Activated naive CD8-positive, alpha-beta T cell treated with anti-CD3 and anti-CD28 coated beads, Interleukin-2, amount 10 ng/mL, durations not matched to agents 7 days and 5 days (primary cell): ENCODE measurements at places on chromosomes 12 and 14.

DNA sequence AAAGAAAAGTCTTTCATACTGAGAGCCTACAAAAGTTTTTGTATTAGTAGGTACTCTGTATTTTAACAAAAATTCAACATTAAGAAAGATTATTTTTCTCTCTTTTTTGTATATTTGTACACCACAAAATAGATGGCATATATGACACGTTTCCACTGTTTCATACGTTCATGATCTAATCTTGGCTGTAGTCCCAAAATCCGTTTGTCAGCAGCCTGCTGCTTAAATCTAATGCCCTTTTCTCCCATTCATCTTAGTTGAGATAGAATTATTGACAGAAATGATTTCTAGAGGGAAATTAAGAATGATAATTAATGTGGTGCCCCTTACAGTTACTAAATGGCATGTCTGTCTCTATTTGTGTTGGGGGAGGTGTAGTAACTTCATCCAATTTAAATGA is 140.7 kb upstream of the NOVA1 start:
- no peak for DNase-seq
- no peaks in the 10 kb centered on the region for H3K36me3 ChIP-seq
- H3K27me3 ChIP-seq, result no peaks in the 10 kb centered on the region
- H3K27ac ChIP-seq, result no peak overlapping the region
- no peaks in the 10 kb centered on the region for H3K4me1 ChIP-seq
- H3K4me3 ChIP-seq, result no peak overlapping the region

- no peaks in the 10 kb centered on the region for H3K4me1 ChIP-seq
- peaks cover 13% of the 10 kb centered on the region for H3K27me3 ChIP-seq
- H3K36me3 ChIP-seq, result no peaks in the 10 kb centered on the region
- H3K4me3 ChIP-seq, result no peak overlapping the region
- H3K27ac ChIP-seq, result no peak overlapping the region
Measured at GRCh38 chr12:25977047-25977446, 18.6 kb downstream of the RASSF8 start.

DNA sequence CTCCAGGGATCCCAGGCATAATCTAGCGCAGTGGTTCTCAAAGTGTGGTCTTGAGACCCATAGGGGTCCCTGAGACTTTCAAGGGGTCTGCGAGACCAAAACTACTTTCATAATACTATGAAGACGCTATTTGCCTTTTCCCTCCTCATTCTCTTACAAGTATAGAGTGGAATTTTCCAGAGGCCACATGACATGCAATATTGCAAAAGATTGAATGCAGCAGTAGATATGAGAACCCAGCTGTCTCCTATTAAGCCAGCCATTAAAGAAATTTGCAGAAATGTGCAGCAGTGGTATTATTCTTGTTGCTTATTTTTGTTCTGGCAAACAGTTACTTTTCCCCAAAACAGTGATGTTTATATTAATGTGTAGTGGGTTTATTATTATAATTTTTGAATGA is 62.8 kb downstream of the VWF start:
- H3K4me3 ChIP-seq, result no peak overlapping the region
- H3K4me1 ChIP-seq, result no peaks in the 10 kb centered on the region
- H3K27ac ChIP-seq, result no peak overlapping the region
- H3K36me3 ChIP-seq, result no peaks in the 10 kb centered on the region
- no peak for DNase-seq
- peaks cover 5% of the 10 kb centered on the region for H3K27me3 ChIP-seq

DNA sequence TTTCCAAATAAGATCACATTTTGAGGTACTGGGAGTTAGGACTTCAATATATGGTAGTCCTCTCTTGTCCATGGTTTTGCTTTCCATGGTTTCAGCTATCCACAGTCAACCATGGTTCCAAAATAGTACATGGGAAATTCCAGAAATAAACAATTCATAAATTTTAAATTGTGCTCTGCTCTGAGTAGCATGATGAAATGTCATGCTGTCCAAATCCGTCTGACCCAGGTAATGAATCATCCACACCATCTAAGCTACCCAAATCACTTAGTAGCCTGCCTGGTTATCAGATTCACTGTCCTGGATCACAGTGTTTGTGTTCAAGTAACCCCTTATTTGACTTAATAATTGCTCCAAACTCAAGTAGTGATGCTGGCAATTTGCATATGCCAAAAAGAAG is 197.9 kb downstream of the TMTC3 start:
- no peak overlapping the region for H3K4me3 ChIP-seq
- H3K4me1 ChIP-seq, result no peaks in the 10 kb centered on the region
- no peaks in the 10 kb centered on the region for H3K36me3 ChIP-seq
- no peak for DNase-seq
- H3K27ac ChIP-seq, result no peak overlapping the region
- H3K27me3 ChIP-seq, result no peaks in the 10 kb centered on the region

DNA sequence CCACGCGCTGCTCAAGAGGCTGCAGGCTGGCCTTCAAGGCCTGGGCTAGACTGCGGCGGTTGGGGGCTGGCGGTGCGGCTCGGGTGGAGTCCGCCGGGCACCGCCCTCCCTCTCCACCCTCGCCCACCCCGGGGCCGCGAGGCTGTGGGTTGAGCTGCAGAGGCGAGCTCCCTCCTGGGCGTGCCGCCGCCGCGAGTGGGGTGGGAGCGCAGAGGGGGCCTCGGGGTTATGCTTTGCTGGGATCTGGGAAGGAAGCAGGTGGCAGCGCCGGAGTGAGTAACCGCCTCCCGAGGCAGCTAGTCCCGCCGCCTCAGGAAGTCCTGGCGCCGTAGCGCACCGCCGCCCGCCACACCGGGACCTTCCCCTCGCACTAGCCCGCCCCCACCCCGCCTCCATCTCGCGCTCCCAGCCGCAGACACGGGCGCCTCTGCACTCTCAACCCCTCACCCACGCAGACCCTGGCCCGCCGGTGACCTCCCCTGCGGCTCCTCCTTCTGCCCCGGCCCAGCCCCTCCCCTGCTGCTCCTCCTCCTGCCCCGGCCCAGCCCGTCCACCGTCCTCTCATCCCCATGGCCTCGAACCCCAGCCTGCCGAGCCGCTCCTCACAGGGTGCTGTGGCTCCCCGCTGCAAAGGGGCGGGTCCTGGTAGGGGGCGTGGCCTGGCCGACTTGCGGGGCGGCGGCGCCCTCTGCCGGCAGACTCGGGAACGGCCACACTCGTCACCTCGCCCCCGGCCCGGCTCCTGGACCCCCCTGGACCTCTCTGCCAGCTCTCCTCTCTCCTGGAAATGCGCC is 16.6 kb downstream of the TAMALIN start:
- no peaks in the 10 kb centered on the region for H3K36me3 ChIP-seq
- H3K27ac ChIP-seq, result peak overlapping the region; percentile 97
- no peaks in the 10 kb centered on the region for H3K27me3 ChIP-seq
- H3K4me3 ChIP-seq, result peak overlapping the region; percentile 91
- peaks cover 30% of the 10 kb centered on the region for H3K4me1 ChIP-seq

DNA sequence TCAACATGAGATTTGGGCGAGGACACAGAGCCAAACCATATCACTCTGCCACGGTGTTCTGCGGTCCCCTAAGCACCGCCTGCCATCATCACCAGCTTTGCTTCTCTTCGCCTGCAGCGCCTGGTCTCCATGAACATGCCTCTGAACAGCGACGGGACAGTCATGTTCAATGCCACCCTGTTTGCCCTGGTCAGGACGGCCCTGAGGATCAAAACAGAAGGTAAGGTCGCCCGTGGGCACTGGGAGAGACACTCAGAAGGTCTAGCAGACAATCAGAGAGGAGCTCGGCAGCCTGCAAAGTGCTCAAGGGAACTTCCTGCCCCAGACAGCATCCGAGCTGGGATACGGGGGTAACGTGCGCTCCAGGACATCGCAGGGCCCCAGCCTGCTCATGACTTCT is 126.0 kb upstream of the FKBP4 start:
- H3K27ac ChIP-seq, result no peak overlapping the region
- H3K36me3 ChIP-seq, result no peaks in the 10 kb centered on the region
- H3K4me1 ChIP-seq, result no peaks in the 10 kb centered on the region
- DNase-seq, result no peak
- H3K4me3 ChIP-seq, result no peak overlapping the region

- DNase-seq, result no peak
- H3K36me3 ChIP-seq, result no peaks in the 10 kb centered on the region
- no peak overlapping the region for H3K27ac ChIP-seq
- H3K27me3 ChIP-seq, result peaks cover 18% of the 10 kb centered on the region
- peaks cover 5% of the 10 kb centered on the region for H3K4me1 ChIP-seq
Measured at GRCh38 chr14:65966188-65966587, 520.0 kb upstream of the CCDC196 start.

GRCh38 chr12:41466802-41467201 is 278.7 kb downstream of the PDZRN4 start:
- H3K36me3 ChIP-seq, result no peaks in the 10 kb centered on the region
- peaks cover 7% of the 10 kb centered on the region for H3K27me3 ChIP-seq
- H3K4me3 ChIP-seq, result no peak overlapping the region
- no peaks in the 10 kb centered on the region for H3K4me1 ChIP-seq
- no peak for DNase-seq

GRCh38 chr14:97620066-97620465 is 822.9 kb downstream of the VRK1 start:
- peaks cover 16% of the 10 kb centered on the region for H3K36me3 ChIP-seq
- peak overlapping the region; percentile 85 for H3K4me3 ChIP-seq
- H3K27ac ChIP-seq, result peak overlapping the region; percentile 97
- H3K4me1 ChIP-seq, result peaks cover 32% of the 10 kb centered on the region

DNA sequence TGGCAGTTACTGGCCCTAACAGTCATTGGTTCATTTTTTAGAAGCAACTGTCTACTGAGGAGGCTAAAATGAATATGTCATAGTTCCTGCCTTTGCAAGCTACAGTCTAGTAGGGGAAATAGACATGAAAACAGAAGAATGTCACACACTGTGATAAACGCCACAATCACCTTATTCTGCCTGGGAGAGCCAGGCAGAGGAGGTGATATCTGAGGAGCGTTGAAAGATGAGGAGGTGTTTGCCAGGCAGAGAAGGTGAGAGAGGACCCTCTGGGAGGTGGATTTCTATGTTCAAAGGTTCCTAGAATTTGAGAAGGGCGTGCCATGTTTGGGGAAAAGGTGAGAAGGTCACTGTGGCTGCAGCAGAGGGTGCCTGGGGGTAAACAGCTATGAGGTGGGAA is 185.7 kb downstream of the PAX9 start:
- no peaks in the 10 kb centered on the region for H3K27me3 ChIP-seq
- no peak for DNase-seq
- H3K36me3 ChIP-seq, result no peaks in the 10 kb centered on the region
- H3K4me1 ChIP-seq, result no peaks in the 10 kb centered on the region
- no peak overlapping the region for H3K27ac ChIP-seq
- no peak overlapping the region for H3K4me3 ChIP-seq

DNA sequence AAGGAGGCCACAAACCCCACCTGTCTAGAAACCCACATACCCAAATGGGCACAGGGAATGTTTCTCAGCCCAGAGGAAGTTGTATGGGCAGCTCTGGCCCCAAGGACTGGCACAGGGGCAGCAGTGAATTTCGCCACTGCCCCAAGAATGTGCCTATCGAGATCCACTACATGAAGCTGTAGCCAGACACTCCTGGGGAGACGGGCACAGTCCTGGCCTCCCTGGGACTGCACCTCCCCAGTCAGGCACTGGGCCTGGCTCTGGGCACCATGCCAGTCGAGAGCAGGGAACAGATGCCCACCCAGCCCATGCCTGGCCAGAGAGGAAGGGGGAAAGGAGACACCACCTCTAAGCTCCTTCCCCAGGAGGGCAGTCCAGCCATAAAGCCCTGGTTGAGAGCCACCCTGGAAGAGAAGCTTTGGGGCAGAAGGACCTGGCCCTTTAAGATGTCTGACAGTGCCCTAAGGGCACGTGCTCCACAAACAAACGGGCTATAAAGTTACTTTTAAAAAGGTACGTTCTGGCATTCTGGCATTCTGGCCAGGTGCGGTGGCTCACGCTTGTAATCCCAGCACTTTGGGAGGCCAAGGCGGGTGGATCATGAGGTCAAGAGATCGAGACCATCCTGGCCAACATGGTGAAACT is 8.4 kb downstream of the ADCY6 start:
- H3K27ac ChIP-seq, result no peak overlapping the region
- H3K4me1 ChIP-seq, result no peaks in the 10 kb centered on the region
- DNase-seq, result no peak
- H3K4me3 ChIP-seq, result no peak overlapping the region

- DNase-seq, result no peak
- H3K4me3 ChIP-seq, result no peak overlapping the region
- no peaks in the 10 kb centered on the region for H3K36me3 ChIP-seq
- H3K4me1 ChIP-seq, result no peaks in the 10 kb centered on the region
- H3K27ac ChIP-seq, result no peak overlapping the region
Measured at GRCh38 chr12:46855760-46856159, 30.0 kb upstream of the SLC38A4 start.

GRCh38 chr14:92198804-92199203 is 77.0 kb downstream of the CPSF2 start:
- peaks cover 30% of the 10 kb centered on the region for H3K27me3 ChIP-seq
- no peak overlapping the region for H3K4me3 ChIP-seq
- no peak overlapping the region for H3K27ac ChIP-seq
- DNase-seq, result no peak
- no peaks in the 10 kb centered on the region for H3K4me1 ChIP-seq

- peaks cover 78% of the 10 kb centered on the region for H3K4me1 ChIP-seq
- peak; percentile 61 for DNase-seq
- peak overlapping the region; percentile 81 for H3K4me3 ChIP-seq
- H3K36me3 ChIP-seq, result peaks cover 4% of the 10 kb centered on the region
- no peaks in the 10 kb centered on the region for H3K27me3 ChIP-seq
Measured at GRCh38 chr12:47832263-47832933, 12.7 kb upstream of the HDAC7 start.

DNA sequence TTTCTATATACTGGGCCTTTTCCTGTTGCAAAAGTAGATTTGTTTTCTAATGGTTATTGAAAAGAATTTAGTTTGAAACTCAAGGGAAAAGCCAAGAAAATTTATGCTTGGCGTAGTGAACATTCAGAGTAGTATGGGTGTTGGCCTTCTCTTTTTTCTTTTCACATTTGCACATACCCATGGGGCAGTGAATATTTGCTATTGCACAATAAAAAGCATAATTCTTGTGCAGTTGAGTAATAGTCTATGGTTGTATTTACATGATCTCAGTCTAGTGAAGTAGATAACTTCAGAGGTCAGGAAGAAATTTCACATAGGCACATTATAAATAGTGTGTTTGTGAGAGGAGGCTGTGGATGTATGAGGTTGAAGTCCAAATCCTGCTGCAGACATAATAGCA is 158.1 kb downstream of the FLRT2 start:
- H3K4me3 ChIP-seq, result no peak overlapping the region
- H3K36me3 ChIP-seq, result no peaks in the 10 kb centered on the region
- H3K27me3 ChIP-seq, result no peaks in the 10 kb centered on the region
- no peak overlapping the region for H3K27ac ChIP-seq
- DNase-seq, result no peak

DNA sequence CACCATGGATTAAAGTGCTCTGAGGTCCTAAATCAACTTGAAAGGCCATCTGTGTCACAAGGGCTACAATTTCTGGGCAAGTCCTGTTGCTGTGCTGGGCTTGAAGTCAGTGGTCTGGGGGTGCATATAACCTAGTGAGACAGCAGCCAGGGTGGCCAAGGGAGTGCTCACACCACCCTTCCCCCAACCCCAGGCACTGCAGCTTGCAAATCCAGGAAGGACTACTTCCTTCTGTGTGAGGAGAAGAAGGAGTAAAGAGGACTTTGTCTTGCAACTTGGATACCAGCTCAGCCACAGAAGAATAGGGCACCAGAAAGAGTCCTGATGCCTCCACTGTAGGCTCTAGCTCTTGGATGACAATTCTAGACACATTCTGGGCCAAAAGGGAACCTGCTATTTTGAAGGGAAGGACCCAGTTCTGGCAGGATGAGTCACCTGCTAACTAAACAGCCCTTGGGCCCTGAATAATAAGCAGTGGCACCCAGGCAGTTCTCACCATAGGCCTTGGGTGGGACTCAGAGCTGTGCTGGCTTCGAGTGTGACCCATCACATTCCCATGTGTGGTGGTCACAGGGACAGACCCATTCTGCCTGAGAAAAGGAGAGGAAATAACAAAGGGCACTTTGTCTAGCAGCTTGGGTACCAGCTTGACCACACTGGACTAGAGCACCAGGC is 32.6 kb upstream of the DHRS7 start:
- peaks cover 4% of the 10 kb centered on the region for H3K36me3 ChIP-seq
- peaks cover 6% of the 10 kb centered on the region for H3K4me1 ChIP-seq
- no peaks in the 10 kb centered on the region for H3K27me3 ChIP-seq
- no peak overlapping the region for H3K4me3 ChIP-seq
